ENCODE measurements at places on chromosomes 1 and 21.

DNA sequence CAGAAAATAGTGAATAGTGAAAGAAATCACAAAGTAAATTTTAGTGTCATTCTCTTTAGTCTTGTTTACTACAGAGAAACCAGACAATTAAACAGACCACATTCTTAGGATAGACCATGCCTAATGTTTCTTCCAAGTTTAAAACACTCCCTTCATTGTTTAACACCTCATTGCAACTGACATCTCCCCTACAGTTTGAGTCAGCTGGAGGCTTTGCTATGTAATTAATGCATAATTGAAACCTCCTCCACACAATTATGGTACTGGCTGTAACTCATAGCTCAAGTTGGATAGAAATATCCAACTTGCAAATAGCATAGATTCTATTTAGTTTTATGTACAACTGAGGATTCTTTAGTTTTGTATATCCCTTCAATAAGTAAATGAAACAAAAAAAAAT, 35.2 kb upstream of the B3GALT2 start:
- no peak for DNase-seq

DNA sequence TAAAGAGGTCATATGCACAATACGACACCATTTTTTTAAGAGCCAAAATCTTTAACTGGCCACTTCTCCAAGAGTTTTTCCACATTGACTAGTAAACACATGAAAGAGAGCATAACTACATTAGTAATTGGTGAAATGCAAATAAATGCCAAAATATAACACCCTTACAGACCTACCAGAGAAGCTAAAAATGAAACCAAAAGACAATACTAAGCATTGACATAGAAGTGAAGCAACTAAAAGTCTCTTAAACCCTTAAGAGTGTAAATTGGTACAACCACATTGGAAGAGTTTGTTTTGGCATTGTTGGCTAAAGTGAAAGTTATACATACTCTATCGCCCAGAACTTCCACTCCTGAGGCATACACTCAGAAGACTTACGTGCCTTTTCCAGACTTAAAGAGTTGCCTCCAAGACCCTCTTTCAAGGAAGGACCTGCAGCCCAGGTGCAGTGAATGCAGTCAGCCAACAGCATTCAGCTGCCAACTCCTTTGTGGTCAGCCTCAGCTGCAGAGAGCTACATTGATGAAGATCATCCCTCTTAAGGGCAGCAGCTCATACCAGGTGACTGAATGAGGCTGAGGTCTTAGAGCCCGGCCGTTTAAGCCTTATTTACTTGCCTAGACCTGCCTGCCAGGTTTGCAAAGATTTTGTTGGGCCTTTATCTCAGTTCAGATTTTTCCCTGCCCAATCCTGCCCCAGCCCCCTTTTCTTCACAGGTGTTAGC, 839.1 kb upstream of the ADGRL2 start:
- peak; percentile 4 for DNase-seq

DNA sequence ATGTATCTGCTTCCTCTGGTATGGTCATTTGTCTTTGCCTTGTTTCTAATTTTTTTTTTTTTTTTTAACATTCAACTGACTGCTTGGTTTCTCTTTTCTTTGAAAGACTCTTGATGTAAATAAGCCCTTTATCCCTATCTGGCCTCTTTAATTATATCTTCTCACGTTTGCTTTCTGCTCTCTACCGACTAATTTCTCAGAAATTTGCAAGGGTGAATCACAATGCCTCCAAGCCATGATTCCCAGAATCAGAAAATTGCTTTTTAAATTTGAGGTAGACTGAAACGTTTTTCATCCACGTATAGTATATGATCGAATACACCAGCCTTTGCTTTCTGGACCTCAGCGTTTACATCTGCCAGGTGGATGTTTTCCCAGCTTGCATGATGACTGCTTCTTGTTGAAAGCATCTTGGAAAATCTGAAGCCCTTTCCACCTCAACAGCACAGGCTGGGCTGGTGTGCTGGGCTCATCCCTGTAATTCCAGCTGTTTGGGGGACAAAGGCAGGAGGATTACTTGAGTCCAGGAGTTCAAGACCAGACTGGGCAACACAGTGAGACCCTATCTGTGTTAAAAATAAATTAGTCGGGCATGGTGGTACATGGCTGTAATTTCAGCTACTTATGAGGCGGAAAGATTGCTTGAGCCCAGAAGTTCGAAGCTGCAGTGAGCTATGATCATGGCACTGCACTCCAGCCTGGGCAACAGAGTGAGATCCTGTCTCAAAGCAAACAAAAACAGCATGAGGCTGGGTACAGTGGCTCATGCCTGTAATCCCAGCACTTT, 35.0 kb upstream of the GPR137B start:
- no peak for DNase-seq

DNA sequence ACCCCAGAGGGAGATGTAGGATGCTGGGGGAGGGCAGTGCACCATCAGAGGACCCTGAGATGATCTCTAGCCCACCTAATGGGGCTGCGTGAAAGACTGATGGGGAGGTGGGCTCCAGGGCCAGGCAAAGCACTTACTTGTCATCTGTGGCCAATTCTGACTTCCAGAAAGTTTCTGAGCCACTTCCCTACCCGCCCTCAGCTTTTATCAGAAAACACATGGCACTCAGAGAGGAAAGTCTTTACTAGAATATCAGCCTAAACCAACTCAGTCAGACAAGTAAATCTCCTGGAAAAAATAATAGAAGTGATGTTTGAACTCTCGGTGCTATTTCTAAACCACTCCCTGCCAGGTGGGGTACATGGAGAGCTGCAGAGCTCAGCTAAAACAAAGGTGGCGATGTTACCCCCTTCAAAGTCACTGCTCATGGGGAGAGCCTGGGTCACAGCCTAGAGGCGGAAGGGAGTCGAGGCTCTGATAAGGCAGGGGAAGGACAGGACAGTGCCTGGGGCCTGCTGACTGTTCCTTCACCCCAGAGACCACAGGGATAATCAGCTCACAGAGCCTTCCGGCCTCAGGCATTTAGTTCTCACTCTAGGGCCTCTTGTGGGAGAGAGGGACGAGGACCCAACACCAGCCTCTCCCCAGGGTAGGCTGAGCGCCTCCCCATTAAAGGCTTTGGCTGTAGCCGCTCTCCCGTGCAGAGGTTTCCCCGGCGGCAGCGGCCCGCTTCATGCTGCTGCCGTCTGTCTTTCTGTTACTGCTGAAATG, 14.2 kb downstream of the SMIM12 start:
- DNase-seq: no peak

- no peak for DNase-seq
Measured at GRCh38 chr1:9809100-9809510, 14.7 kb downstream of the CLSTN1 start.

GRCh38 chr1:227257964-227258363, 60.3 kb downstream of the CDC42BPA start:
- DNase-seq: no peak

DNA sequence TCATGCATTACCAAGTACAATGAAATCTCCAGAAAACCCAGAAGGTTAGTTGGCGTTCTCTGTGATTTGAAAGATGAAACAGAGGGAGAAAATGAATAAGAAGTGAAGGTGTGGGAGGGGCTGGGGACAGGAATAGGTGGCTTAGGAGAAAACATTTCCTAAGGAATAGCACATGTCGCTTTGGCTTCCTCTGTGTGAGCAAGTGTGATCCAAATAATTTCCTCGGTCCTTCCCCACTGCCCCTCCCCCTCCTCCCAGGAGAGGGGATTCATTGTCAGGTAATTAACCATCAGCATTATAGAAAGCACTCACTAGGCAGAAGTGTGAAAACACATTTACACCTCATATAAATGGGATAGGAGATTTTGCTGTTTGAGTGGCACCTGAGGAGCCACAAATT, 105.5 kb downstream of the NUF2 start:
- DNase-seq: no peak

- no peak for DNase-seq
Measured at GRCh38 chr21:41338455-41338854, 21.9 kb downstream of the FAM3B start.

DNA sequence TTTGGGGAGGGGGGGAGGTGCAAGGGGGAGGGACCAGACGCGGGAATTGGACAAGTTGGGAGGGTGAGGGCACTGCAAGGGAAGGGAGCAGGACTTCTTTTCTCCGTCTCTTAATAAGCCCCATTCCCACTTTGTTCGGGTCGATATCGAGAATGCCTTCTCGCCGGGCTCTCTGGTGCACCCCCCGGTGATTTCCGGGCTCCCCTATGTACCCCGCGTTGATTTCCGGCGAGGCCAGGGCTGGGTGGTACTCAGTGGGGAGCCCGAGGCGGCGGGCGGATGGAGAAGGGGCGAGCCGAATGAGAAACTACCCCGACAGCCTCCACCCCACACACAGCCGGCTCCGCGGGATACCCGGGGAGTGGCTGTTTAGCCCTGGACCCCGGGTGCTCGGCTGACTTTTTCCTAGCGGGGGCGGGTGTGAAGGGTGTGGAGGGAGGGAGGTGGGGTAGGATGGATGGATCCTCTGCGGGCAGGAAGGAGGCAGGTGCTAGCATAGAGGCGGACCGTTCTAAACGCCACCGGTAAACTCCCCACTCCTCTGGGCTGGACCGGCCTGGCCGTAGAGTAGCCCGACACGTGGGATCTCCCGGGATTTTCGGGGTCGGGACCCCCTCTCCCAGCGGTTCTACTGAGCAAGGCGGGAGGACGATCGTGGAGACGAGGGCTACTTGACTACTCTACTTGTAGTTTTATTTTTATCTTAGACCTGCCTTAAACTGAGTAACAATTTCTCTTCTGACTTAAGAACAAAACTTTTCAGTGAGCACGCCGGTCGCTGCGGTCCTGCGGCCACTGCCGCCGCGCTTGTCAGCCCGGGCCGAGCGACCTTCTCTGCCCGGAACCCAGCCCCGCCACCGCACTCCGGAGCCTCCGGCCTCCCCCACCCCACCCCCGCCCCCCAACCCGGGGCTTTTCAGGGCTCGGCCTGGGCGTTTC, 1.0 kb downstream of the RNF220 start:
- DNase-seq: no peak

- no peak for DNase-seq
Measured at GRCh38 chr1:14906665-14907064, 246.9 kb upstream of the TMEM51 start.

GRCh38 chr1:6985549-6986276, 200.5 kb downstream of the CAMTA1 start:
- no peak for DNase-seq

- DNase-seq: no peak
Measured at GRCh38 chr1:22107126-22107525, 35.8 kb downstream of the WNT4 start.

- DNase-seq: no peak
Measured at GRCh38 chr1:9680091-9680490, 28.6 kb downstream of the PIK3CD start.

DNA sequence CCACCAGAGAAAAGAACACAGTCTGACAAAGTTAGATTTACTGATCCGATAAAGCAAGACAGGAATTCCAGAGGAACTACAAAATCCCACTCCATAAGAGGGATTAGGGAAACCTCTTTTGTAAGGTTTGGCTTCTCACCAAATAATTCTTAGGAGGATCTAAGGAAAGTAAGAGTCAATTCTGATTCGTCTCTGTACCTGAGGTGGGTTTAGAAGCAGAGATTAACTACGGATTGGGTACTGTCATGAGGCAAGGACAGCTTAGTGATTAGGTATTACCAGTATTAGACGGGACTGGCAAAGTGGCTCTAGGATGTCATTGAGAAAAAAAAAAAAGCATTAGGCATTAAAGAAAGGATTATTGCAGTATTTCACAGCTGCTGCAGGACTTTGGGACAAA, 371.7 kb upstream of the BRINP3 start:
- DNase-seq: no peak

- no peak for DNase-seq
Measured at GRCh38 chr1:198678901-198679329, 40.1 kb downstream of the PTPRC start.

DNA sequence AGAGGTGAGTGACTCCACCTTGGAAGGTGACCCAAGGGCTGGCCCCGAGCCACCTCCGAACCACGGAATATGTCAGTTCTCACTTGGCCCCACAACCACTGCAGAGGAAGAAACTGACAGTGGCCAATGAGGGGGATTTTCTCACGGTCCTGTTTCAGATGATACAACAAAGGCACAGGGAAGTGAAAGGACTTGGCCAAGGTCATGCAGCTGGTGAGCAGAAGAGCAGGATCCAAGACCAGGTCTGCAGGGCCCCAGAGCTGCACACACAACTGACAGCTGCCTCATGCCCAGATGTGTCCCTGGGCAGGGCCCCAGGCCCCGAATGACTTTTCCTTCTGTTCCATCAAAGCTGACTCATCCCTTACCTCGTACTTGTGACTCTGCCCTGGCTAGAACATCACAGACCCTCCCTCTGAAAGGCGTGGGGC, 25.8 kb upstream of the EVA1B start:
- DNase-seq: no peak

- DNase-seq: no peak
Measured at GRCh38 chr1:109115685-109116084, 1.8 kb downstream of the ELAPOR1 start.

DNA sequence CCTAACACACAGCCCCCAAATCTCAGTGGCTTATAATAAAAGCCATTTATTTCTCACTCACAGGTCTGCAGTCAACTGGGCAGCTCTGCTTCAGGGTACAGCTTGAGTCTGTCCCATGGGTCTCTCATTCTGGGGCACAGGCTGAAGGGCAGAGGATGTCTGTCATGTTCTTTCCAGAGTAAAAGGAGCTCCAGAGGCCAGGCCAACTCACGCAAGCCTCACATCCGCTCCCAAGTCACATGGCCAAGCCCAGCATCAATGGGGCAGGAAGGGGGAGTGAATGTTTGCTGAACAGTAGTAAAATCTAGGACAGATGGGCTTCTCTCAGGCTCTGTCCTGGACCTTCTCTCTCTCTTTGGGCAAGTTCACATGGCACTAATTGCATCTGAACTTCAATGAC, 7.1 kb upstream of the SSBP3 start:
- peak; percentile 52 for DNase-seq

DNA sequence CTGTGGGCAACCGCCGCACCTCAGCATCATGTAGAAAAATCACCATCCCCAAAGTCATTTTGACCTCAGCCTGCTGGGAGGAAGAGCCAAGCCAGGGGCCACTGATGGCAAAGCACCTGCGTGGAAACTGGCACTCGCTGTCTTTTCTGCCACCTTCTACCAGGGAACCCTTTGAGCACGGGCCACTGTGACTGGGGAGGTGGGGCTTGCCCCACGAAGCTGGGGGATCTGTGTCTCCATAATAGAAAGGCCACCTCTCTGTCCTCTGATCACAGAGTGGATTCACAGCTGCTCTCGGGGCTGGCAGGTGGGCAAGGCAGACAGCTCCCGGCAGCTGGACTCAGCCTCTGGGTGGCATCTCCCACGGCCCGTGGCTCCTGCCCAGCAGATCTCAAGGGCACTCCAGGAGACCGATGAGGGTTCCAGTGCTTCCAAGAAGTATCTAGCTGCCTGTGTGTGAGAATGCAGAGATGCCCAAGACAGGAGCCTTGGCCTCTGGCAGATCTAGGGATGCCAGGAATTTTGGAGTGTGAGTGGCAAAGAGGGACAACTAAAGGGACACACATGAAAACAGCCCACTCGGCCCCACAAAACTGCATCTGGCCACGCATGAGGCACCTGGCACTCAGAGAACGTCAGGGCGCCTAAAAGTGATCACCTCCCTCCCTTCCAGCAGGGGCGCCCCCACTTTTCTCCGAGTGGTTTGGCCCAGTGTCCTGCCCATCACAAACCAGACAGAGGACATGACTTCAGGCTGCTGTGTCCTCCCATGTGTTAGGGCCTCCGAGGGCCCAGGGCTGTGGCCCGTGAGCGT, 102.6 kb downstream of the PDE9A start:
- DNase-seq: no peak

All from DMS153 (cell line).